ENCODE measurements at places on chromosomes 7 and 10.

GRCh38 chr10:90860790-90861189 is 3.0 kb upstream of the HTR7 start:
- H3K4me1 ChIP-seq: peaks cover 12% of the 10 kb centered on the region
- no peaks in the 10 kb centered on the region for H3K36me3 ChIP-seq
- DNase-seq: no peak
- no peak overlapping the region for H3K4me3 ChIP-seq
- peaks cover 68% of the 10 kb centered on the region for H3K27me3 ChIP-seq

- no peaks in the 10 kb centered on the region for H3K36me3 ChIP-seq
- DNase-seq: no peak
- no peaks in the 10 kb centered on the region for H3K27me3 ChIP-seq
- no peak overlapping the region for H3K27ac ChIP-seq
- H3K4me3 ChIP-seq: no peak overlapping the region
Measured at GRCh38 chr7:75922966-75923603, 8.1 kb downstream of the POR start.

- H3K27me3 ChIP-seq: no peaks in the 10 kb centered on the region
- DNase-seq: peak; percentile 60
- H3K36me3 ChIP-seq: no peaks in the 10 kb centered on the region
- no peaks in the 10 kb centered on the region for H3K4me1 ChIP-seq
- no peak overlapping the region for H3K4me3 ChIP-seq
Measured at GRCh38 chr10:127117125-127117524, 79.3 kb downstream of the INSYN2A start.

GRCh38 chr10:44723082-44723481 is 188.1 kb upstream of the TMEM72 start:
- no peak overlapping the region for H3K4me3 ChIP-seq
- no peaks in the 10 kb centered on the region for H3K27me3 ChIP-seq
- no peak for DNase-seq
- no peaks in the 10 kb centered on the region for H3K4me1 ChIP-seq
- H3K36me3 ChIP-seq: no peaks in the 10 kb centered on the region

DNA sequence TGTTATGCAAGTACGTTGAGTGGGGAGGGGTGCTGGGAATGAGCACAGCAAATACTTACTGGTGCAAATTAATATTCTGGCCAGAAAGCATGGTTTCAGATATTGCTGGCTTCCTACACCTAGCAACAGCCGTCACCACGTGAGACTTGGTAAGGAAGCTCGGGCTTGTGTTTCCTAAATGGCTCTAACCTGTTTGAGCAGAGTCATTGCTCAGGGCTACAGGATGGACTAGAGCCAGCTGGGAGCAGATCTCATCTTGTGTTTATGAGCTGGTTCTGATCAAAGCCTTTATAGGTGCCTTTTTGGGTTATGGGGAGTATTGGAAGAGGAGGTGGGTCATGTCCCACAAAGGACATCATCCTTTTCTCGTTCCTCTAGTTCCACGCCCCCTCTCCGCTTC is 200.3 kb downstream of the BUB3 start:
- H3K27me3 ChIP-seq: peaks cover 13% of the 10 kb centered on the region
- no peak for DNase-seq
- H3K4me1 ChIP-seq: no peaks in the 10 kb centered on the region
- H3K36me3 ChIP-seq: no peaks in the 10 kb centered on the region
- H3K4me3 ChIP-seq: no peak overlapping the region
- no peak overlapping the region for H3K27ac ChIP-seq

- H3K36me3 ChIP-seq: no peaks in the 10 kb centered on the region
- H3K27me3 ChIP-seq: no peaks in the 10 kb centered on the region
- H3K27ac ChIP-seq: no peak overlapping the region
- H3K4me1 ChIP-seq: no peaks in the 10 kb centered on the region
Measured at GRCh38 chr7:120867932-120868331, 10.0 kb upstream of the TSPAN12 start.

DNA sequence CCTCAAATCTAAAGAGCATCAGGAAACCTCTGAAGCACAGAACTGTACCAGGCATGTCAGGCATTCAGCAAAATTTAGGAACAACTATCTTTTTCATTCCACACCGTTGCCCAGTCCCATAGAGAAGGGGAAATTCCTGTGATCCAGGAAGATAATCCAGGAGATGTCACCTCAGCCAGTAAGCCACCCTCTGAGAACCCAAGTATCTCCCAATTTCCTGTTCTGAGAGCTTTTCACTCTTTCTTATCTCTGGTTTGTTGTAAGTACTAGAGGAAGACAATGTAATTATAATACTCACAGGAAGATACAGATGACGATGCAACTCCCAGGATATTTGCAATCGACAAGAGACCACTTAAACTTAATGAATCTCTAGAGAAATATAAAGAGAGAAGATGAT is 97.1 kb downstream of the TSPAN12 start:
- H3K4me1 ChIP-seq: no peaks in the 10 kb centered on the region
- no peaks in the 10 kb centered on the region for H3K27me3 ChIP-seq
- no peaks in the 10 kb centered on the region for H3K36me3 ChIP-seq
- no peak overlapping the region for H3K4me3 ChIP-seq
- H3K27ac ChIP-seq: no peak overlapping the region

DNA sequence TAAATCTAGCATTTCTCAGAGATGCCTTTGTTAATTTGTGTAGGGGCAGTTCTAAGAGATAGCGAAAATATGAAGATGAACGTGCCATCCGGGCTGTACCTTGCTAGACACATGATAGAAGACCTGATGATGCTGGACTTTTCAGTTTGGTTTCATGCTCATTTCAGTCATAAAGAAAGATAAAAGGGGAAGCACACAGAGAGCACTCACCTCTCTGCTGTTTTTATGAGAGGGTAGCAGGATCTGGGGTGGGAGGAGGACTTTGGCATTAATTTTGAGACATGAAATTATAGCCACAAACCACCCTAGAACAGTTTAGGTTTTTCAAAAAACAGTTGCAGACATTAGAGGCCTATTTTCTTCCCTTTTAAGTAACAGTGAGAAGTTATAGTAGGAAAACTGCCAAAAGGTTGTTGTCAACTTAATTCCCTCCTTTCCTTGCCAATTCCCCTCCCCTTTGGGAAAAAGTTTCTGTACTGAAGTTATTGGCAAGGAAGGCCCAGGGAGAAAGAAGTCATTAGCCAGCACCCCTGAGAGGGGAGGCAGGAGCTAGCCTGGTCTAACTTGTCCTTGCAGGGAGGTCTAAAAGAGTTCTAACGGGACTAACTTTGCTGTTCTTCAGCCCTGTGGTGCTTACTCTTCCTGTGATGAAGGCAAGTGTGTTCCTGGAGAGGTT is 2.6 kb downstream of the ST7 start:
- H3K4me3 ChIP-seq: no peak overlapping the region
- peaks cover 11% of the 10 kb centered on the region for H3K27me3 ChIP-seq
- H3K4me1 ChIP-seq: peaks cover 19% of the 10 kb centered on the region
- DNase-seq: no peak

Measured in activated naive CD4-positive, alpha-beta T cell treated with anti-CD3 and anti-CD28 coated beads, Interleukin-2, amount 10 ng/mL, durations not matched to agents 7 days and 5 days (primary cell).